ENCODE measurements at places on chromosomes 4 and X.

GRCh38 chrX:19540076-19540475, 24.8 kb upstream of the MAP3K15 start:
- no peak for DNase-seq

DNA sequence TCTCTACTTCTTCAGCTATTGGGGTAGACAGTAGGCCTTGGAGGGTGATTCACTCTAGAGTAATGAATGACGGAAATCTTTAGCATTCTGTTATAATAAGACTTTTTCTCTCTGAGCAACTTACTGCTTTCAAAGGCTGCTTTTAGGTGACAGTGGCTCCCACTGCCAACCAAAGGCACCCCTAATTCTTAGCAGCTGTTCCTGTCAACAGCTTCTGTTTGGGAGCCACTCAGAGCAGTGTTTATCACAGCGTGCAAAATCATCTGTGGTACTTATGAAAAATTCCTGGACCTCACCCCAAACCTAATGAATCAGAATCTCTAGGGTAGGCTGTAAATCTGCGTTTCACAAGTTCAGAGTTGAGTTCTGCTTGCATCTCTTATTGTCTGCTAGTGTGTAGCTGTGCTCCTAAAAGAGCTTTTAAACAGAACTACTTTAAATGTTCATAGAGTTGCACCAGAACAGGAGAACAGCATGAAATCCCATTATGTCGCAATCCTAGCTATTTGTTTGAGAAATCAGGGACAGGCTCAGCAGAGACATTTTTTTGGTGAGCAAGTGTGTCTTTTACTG, 52.8 kb upstream of the POU4F2 start:
- DNase-seq, result peak; percentile 74

GRCh38 chr4:88792821-88793220, 95.2 kb upstream of the NAP1L5 start:
- peak; percentile 55 for DNase-seq

DNA sequence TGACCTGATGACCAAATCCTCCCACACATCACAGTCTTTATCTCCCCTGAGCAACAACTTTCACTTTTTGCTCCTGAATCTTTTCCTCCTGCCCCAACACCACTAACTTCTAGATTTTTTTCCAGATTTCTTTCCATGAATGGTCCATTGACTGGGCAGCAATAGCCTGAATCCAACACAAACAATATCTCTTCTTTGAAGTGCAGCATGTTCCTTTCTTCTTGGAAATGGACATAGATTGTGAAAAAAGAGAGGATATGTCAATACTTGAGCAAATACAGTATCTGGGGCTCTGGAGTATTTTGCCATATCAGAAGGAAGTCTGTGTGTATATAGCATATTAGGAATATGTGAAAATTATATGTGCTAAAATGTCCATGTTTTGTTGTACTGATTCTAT, 55.2 kb downstream of the CDS1 start:
- DNase-seq, result no peak

Data from fibroblast of the aortic adventitia (primary cell).